Fibroblast of skin of abdomen (primary cell): ENCODE measurements at places on chromosomes 12 and 14.
A peak's percentile ranks its signal among the peaks of the same experiment; 100 is the strongest.

DNA sequence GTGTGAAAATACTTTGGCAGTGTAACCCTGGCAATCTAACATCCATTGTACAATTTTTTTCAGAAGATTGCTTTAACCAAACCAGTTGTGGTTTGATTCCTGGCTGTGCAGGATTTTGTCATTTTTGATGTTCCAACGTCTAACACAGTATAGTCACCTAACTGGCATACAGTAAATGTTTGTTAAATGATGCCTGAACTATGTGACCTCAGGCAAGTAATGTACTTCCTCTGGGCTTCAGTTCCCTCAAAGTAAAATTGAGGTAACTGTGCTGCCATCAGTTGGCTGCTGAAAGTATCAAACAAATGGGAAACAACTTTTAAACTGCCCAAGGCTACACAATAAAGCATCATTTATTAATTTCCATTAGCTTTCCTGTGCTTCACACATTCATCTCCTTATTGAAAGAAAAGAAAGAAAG, 4.3 kb downstream of the TM7SF3 start:
- no peak for DNase-seq

DNA sequence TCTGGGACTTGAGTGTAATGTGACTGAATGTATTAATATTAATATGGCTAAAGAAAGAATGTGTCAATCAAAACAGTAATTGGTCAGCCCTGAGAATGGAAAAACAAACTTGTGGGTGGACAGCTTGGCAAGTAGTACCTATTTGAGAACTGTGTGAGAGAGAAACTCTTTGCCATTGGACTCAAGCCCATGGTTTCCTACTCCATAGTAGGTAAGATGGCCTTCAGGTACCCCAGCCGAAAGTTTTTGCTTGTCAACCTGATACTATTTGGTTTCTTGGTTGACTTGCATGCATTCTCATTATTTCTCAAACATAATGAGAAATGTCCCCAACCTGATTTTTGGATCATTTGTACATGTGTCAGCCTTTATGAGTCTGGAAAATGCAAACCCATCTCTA, 391.1 kb downstream of the MDGA2 start:
- no peak for DNase-seq

DNA sequence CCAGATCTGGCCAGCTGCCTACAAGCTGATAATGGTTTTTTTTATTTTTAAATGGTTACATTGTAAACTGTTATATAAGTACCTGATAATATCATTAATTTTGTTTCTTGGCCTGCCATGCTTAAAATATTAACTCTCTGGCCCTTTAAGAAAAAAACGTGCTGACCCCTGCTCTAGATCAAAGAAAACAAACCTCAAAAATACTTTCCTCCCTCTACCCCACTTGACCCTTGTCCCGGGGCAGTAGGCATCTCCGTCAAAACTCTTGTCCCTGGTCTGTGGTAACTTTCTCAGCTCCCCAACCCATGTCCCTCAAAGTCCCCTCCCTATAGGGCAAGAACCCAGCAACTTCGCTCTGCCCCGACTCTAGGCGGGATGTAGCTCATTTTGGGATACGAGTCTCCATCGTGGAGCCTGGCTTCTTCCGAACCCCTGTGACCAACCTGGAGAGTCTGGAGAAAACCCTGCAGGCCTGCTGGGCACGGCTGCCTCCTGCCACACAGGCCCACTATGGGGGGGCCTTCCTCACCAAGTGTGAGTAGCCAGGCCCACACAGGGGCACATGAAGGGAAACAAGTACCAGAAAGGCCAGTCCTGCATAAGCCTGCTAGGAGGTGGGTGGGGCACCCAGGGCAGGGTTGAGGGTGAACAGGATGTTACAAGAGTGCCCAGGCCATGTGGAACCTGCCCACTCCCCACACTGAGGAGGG, 3.5 kb downstream of the RDH5 start:
- DNase-seq: no peak

GRCh38 chr14:35551081-35551480, 17.1 kb downstream of the INSM2 start:
- DNase-seq: no peak

DNA sequence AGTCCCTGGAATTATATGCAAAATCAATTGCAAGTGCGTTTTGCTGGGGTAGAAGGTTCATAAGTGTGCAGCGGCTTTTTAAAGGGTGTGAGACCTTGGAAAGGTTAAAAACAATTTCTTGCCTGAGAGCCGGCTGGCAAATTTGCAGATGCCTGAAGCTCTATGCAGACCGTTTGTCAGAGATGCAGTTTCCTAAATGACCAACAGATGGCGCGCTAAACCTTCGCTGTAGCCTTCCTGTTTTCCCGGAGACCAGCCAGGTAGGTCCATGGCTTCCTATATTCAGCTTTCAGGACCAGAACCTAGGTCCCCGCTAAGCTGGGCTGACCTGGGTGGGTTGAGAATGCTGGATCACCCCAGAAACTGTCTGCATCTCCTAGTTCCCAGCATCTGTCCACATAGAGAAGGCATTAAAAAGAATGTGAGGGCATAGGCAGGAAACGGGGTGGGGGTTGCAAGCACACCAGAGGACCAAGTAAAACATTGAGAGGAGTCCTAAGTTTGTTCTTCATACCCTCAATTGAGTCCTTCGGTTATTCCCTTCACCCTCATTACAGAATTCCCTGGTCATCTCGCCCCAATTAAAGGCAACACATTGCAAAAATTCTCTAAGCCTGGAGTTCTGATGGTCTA, 5.7 kb upstream of the NOS1 start:
- peak; percentile 67 for DNase-seq

GRCh38 chr12:4271717-4272423, 1.7 kb upstream of the CCND2 start:
- DNase-seq: peak; percentile 63

DNA sequence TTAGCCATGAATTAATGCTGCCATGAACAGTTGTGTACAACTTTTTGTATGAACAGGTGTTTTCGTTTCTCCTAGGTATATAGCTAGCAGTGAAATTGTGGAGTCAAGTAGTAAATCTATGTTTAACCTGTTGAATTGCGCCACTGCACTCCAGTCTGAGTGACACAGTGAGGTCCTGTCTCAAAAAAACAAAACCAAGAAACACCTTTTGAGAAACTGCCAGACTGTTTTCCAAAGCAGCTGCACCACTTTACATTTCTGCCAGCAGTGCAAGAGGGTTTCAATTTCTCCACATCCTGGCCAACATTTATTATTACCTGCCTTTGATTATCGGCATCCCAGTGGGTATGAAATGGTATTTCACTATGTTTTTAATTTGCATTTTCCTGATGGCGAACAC, 3.3 kb upstream of the PLEKHG3 start:
- DNase-seq: no peak

GRCh38 chr14:79137045-79137430, 966.9 kb downstream of the NRXN3 start:
- DNase-seq: no peak

GRCh38 chr14:89000007-89000942, 175.8 kb downstream of the TTC8 start:
- peak; percentile 99 for DNase-seq

DNA sequence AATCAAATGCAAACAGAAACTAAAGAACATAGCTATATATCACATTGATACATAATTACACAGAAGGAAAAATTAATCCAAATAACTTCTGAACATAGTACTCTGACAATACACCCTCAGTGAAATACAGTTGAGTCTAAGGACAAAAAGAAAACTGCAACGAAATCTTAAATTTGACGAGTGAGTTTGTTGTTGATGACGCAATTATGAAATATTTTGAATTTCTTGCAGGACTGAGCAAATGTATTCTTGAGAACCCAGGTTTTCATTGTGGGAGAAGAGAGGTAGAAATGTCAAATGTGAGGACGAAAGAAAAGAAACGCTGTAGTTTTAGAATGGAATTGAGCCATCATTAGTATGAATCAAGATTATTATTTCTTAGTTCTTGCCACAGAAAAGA, 46.3 kb downstream of the EGLN3 start:
- no peak for DNase-seq

DNA sequence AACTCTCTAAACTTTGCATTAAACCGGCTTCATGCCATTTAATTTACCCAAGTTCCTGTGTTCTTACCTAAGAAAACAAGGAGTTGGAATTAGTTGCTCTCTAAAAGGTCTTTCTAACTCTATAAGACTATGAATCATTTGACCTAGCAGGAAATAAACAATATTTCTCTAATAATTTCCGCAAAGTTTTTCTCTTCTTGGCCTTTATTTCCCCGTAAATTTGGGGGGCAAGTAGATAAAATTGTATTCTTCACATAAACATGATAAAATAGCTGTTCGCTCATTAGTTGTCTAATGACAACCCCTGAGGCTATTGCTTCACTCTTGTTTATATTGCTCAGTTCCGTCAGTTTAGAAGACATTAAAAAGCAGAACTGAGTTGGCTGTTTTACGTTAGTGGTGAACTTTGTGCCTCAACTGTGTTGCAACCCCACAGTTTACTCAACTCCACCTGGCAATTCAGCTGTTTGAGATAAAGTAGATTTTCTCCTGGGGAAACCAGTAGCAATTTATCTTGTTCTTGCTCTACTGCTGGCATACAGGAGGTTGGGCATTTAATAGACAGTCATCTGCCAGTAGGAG, 74.7 kb downstream of the BTG1 start:
- DNase-seq: no peak

- DNase-seq: no peak
Measured at GRCh38 chr14:91582761-91583160, 72.7 kb upstream of the PPP4R3A start.

DNA sequence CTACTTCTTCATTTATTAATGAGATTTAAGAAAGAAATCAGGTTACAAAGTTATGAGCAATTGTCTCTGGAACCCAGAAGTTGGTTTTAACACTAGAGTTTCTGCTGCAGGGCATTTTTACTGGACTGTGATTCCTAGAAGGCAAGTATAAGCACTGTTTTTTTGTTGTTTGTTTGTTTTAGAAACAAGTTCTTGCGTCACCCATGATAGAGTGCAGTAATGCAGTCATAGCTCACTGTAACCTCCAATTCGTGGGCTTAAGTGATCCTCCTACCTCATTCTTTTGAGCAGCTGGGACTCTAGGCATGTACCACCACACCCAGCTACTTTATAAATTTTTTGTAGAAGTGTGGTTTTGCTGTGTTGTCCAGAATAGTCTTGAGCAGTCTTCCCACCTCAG, 25.6 kb downstream of the RAP1B start:
- DNase-seq: peak; percentile 35

GRCh38 chr12:105167346-105167745, 59.8 kb downstream of the WASHC4 start:
- DNase-seq: peak; percentile 36

- no peak for DNase-seq
Measured at GRCh38 chr12:119694111-119694510, 26.2 kb downstream of the PRKAB1 start.

DNA sequence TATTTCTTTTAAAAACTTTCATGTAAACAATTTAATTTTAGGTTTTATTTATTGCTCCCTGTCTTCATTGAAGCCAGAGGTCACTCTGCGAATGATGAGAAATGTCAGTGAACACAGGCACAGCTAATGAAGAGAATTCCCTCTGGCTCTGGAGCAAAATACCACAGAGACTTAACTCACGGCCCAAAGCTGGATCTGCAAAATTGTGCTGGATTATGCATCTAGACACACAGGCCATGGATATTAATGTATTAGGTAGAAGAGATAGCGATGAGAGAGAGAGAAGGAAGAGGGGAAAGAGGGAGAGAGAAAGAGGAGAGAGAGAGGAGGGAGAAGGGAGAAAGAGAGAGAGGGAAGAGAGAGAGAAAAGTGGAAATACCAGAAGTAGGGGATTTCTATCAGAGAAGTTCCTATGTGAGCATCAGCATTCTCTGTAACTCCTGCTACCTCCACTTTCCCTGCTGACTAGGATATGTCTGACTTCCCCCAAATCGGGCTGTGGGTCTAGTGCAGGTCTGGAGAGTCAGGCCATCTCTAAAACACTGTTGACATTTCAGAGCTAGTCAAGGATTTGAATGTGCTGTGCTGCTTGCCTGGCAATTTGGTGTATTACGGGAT, 3.7 kb downstream of the ARHGDIB start:
- no peak for DNase-seq

DNA sequence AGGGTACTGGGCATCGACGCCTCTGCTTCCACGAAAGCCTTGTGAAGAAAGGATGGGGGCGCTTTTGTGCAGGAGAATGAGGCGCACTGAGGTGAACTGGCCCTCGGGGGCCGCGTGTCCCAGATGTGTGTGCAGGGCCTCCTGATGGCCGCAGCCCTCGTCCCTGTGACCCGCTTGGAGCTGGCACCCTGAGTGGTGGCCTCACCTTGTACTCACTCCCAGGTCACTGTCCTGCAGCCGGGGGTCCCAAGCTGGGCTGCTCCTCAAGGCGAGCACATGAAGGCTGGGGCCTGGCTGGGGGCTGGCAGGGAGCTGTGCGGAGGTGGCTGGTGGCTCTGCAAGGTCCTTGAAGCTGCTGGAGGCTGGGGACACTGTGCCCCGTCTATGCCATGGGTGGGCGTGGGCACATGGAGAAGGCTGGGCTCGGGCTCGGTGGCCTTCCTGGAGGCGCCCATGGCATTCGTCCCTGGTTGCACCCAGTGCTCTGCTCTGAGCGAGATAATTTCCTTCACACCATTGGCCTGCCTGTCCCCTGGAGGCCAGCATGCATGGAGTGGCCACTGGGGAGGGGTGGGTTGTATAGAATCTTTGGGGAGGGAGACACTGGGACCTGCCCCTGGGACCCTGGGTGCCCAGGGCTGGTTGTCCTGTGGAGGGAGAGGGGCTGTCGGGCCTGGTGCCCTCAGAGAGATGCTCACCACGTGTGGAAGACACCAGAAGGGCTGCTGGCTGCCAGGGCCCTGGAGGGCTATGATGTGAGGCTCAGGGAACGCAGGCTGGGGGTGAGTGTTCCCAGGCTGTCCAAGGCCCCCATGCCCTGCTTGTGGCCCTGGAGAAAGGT, 79.3 kb downstream of the TMEM121 start:
- DNase-seq: no peak

DNA sequence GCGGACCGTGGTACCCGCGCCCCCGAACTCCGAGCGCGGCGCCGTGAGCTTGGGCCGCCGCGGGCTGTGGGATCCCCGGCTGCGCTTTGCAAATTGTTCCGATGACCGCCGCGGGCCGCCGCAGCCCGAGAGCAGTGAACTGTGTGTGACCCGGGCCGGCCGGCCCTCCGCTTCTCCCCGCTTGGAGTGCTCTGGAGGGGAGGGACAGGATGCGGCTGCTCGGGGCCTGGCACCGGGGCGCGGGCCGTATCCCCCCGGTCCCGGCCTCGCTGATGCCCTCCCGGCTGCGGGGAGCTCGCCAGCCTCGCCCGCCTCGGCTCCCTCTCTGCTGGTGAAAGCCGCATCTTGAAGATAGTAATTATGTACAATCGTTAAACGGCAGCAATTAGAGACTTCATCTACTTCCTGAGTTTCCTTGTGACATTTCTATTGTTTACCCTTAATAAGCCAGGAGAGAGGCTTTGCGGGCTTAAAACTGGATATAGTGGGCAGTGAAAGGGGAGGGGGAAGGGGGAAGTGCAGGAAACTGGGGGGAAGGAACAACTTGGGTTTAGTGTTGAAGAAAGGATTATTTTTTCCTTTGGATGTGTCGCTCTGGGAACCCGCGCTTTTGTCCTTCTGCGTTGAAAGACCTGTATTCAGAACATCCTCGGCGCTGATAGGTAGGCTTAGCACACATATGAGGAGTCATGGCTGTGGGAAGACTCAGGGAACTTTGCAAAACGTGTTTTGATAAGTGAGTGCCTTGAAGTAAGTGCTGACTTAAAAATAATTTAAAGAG, 1.2 kb downstream of the PELI2 start:
- peak; percentile 19 for DNase-seq

GRCh38 chr12:108356835-108357806, 18.0 kb upstream of the CMKLR1 start:
- no peak for DNase-seq
